Activated CD4-positive, alpha-beta T cell treated with anti-CD3 and anti-CD28 coated beads for 24 hours (primary cell): ENCODE measurements at places on chromosomes 3 and 15.
A peak's percentile ranks its signal among the peaks of the same experiment; 100 is the strongest.

DNA sequence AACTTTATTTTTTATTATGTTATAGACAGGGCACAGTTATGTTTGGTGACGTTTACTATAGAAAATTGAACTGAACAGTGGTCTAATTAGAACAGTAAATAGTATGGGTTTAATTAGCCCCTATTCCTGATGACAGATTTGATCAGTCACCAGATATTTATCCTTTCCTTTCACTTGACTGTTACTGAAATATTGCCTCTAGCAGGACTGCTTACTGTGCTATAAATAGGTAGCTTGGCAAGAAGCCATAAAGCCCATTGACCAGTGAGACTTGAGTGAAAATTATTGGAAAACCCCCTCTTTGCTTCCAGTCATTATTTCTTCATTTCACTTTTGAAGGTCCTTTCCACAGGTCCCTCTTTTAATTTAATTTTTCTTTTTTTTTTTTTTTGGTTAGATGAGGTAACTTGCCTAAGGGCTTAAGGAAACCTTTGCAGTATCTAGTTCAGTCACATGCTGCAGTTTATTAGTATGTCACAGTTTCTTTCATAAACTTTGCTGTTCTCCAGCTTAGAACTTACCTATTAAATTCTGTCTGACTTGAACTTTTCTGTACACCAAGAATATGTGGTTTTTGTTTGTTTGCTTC is 115.6 kb downstream of the ADAMTSL3 start:
- DNase-seq = no peak

DNA sequence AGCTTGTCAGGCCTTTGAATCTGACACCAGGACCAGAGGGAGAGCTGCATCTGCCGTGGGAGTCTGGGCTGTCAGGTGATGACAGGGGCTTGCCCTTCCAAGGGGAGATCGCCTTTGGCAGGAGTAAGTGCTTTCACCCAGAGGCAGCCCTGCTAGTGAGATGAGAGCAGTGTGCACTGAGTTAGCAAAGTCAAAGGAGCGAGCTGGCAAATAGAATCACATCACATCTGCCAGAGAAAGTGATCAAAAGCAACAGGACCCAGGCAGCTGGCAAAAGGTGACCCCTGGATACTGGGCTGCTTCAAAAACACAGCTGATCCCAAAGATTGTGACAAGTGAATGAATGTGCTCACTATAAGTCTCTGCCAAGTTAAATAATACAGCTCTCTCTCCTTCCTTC is 36.1 kb upstream of the PYDC2 start:
- no peak for DNase-seq

DNA sequence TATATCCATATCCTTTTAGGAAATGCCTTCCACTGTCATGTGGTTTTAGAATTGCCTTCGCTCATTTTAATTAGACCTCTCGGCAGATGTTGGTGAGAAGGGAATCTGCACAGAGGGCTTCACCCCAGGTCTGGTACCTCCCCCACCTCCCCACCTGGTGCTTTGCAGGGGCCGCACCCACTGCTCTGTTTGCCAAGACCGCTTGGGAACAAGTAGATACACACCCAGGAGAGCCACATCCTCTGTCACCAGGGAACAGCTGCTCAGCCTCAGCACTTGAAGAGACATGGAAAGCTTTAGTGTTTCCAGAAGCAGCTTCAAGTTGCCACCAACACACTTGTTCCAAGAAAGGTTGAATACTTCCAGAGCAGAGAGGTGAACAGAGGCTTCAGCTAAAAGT is 21.8 kb downstream of the LRRC31 start:
- no peak for DNase-seq

- peak; percentile 28 for DNase-seq
Observed at GRCh38 chr15:94584833-94585244, 353.5 kb downstream of the MCTP2 start.

GRCh38 chr15:88036154-88036839 is 220.2 kb downstream of the NTRK3 start:
- DNase-seq = no peak

- no peak for DNase-seq
Observed at GRCh38 chr15:66868918-66869317, 166.9 kb downstream of the SMAD6 start.

- peak; percentile 12 for DNase-seq
Observed at GRCh38 chr15:41695750-41696436, 35.7 kb downstream of the MGA start.

GRCh38 chr15:48748535-48748934 is 62.3 kb downstream of the CEP152 start:
- no peak for DNase-seq

- DNase-seq = no peak
Observed at GRCh38 chr3:31957106-31957505, 24.0 kb downstream of the OSBPL10 start.

DNA sequence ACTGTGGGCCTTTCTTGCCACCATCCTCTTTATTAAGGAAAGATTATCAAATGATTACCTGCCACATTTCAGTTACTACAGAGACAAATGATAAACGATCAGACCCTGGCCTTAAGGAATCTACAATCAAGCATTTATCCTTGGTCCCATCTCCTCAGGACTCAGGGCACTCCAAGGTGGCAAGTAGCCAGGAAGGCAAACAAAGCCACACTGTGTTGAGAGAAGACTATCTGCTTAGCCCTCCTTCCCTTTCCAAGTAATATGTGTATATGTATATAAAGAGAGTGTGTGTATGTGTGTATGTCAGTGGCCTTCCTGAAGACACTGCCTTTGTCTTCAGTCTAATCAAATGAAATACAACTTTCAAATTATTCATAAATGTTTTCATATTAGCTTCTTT is 490.1 kb upstream of the ATP11B start:
- no peak for DNase-seq

DNA sequence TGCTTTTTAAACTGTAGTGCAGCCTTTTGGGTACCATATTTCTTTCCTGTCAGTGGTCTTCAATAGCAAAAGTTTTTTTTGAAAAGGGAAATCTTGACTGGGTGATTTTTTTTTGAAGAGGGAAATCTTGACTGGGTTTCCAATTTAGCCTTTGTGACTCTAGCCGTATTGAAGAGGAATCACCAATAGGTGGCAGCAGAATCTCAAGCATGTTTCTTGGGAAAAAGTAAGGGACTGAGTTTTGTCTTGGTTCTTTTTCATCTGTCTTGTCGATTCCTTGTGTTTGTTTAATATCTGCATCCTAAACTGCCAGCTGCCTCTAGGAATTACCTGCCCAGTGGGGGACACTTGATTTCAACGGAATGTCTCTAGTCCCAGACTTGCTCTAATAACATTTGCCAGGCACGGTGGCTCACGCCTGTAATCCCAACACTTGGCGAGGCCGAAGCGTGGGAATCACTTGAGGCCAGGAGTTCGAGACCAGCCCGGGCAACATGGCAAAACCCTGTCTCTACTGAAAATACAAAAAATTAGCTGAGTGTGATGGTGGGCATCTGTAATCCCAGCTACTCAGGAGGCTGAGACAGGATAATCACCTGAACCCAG is 89.2 kb downstream of the RBPMS2 start:
- DNase-seq = no peak

GRCh38 chr3:30723211-30723610 is 116.8 kb downstream of the TGFBR2 start:
- DNase-seq = no peak

GRCh38 chr3:50232303-50232702 is 3.7 kb upstream of the GNAI2 start:
- DNase-seq = no peak

GRCh38 chr3:30162579-30162978 is 443.8 kb upstream of the TGFBR2 start:
- DNase-seq = no peak

DNA sequence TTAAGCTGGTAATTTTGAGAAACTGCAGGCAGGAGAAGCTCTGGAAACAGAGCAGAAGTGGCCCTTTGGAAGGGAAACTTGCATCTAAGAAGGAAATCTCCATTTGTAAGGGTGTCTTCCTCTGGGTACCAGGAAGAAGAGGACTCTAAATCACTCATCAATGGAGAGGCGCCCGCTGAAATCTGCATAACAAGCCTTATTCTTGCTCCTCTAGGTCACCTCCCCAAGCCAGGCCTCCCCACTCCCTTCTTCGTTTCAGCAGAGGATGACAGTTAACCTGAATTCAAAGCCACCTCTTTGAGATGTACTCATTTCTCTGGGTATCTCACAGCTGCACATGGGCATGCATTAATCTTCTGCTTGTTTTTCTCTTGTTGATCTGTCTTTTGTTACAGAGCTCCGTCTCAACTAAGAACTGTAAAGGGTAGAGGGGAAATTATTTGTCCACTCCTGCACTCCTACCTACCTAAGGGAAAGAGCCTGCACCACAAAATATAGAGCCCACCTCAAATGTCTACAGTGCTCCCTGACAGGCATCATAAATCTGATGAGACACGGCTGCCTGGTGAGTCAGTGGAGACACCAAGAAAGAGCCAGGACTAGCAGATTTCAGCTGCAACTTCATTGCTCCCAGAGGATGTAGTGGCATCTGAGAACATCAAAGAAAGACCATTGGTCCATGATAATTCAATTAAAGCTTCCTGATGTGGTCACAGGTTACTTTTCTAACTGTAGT is 51.5 kb downstream of the GABRB3 start:
- DNase-seq = no peak

DNA sequence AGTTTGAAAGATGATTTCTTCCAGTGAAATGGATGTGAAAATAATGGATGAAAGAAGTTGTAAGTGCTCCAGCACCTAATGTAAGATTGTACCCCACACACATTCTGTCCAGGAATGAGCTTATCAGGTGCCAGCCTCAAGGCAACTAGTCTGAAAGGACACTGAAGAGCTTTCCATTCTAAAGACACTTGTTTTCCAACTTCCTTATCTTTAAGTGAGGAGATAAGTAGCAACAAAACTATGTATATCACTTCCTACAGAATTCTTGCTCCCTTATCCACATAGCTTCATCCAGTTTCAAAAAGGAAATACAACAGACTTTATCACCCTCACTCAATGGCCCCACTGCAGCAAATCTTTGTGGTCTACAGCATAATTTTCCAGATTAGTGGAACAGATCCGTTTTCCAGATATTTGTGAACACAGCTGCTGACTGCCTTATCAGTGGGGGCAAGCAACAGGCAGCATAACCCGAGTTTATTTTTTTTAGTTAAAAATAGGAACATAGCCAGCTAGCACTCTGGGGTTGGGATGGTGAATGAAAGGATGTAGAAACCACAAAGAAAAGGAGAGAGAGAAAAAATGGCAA is 60.6 kb downstream of the CD200R1L start:
- DNase-seq = no peak

DNA sequence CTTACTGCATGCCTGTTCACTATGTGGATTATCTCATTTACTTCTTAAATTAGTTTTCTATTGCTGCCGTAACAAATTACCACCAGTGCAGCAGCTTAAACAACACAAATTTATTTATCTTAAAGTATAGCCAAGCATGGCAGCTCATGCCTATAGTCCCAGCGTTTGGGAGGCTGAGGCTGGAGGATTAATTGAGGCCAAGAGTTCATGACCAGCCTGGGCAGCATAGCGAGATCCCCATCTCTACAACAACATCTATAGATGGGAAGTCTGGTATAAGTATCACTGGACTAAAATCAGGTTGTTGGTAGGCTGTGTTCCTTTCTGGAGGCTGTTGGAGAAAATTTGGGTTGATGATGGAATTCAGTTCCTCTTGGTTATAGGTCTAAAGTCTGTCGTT is 5.1 kb downstream of the SLC2A2 start:
- no peak for DNase-seq

- DNase-seq = no peak
Observed at GRCh38 chr15:22951031-22951380, 29.2 kb downstream of the CYFIP1 start.

DNA sequence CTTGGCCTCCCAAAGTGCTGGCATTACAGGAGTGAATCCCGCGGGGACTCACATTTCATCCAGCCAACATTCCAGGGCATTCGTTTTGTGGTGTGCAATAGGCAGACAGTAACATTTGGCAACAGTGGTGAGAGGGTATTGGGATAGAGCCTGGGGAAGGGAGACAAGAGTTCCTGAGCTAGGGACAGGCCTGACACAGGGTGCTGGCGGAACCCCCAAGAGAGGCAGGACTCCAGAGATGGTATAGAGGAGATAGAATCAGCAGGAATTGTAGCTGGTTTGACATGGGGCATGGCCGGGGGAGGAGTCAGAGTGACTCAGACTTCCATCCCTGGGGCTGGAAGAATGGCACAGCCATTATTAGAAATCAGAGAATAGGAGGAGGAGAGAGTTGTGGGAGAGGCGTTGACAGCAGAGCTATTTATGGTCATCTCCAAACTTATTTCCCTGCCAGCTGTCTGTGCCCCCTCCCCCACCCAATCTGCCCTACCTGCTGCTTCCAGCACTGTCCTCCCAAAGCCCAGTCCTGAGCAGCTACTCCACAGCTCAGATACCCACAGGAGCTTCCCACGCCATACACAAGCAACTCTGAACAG is 4.4 kb upstream of the IDH2 start:
- no peak for DNase-seq

- no peak for DNase-seq
Observed at GRCh38 chr15:57589281-57589680, 2.4 kb upstream of the MYZAP start.

- no peak for DNase-seq
Observed at GRCh38 chr3:54714035-54714434, 213.8 kb downstream of the LRTM1 start.

GRCh38 chr15:74802862-74803447 is 9.7 kb upstream of the LMAN1L start:
- DNase-seq = no peak

DNA sequence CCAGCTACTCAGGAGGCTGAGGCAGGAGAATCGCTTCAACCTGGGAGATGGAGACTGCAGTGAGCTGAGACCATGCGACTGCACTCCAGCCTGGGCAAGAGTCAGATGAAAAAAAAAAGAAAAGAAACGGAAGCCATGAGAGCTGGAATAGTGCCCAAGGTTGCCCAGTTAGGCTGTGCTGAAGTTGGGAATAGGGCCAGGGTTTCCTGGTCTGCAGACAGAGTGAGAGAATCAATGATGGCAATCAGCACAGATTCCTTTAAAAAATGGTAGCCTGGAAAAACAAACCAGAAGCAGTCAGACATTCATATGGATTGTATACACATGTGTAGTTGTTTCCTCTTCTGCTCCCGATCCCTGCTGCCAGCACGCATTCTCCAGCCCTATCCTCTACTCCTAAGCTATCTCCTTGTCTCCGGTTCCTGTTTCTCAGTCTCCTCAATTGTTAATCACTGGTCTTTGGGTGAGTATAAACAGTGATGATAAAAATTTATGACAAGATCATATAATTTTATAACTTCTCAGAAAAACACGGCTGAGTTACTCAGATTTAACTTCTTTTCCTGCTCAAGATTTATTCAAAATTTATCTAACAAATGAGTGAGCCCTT is 316.2 kb upstream of the UMPS start:
- DNase-seq = no peak

DNA sequence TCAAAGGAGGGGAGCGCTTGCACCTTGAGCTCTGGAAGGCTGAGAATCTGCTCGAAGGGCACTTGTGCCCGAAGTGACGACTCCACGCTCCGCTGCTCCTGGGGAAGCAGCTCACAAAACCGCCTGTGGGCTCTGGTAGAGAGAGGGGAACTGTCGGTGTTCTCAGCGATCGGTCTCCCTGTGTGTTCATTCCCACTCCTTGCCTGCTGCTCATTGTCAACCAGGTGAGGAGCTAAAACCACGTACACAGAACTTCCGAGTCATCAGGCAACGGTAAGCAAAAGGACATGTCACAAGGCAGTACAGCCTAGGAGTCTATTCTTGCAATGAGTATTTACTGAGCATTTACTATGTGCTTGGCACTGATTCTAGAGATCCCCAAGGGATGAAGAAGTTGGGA is 1.5 kb downstream of the CIB1 start:
- DNase-seq = no peak

GRCh38 chr3:127096256-127097071 is 96.5 kb upstream of the PRR23E start:
- no peak for DNase-seq

GRCh38 chr3:14528081-14528480 is 12.1 kb downstream of the GRIP2 start:
- DNase-seq = no peak
